Activated CD4-positive, CD25-positive, alpha-beta regulatory T cell (primary cell): ENCODE measurements at places on chromosomes 13 and 19.

DNA sequence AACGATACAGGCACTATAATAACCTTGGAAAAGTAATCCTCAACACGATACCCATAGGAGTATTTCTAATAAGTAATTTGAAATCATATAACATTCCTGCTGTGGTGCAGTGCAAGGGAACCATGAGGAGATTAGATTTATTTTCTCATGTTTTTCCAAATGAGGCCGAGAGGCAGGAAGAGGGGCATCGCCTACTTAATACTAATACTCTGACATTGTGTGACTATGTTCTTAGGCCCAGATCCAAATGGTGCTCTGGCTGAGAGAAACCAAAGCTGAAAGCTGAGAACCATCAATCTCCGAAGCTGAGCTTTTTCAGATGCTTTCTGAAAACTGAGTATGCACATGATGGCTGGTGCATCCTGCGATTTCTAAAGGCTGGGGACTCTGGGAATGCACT, 248.0 kb upstream of the MAB21L1 start:
- DNase-seq, result no peak

- DNase-seq, result no peak
These were observed 35.9 kb downstream of the ELF1 start for GRCh38 chr13:40983259-40983658.

- DNase-seq, result no peak
These were observed 767.7 kb downstream of the LIG4 start for GRCh38 chr13:107447591-107447990.

DNA sequence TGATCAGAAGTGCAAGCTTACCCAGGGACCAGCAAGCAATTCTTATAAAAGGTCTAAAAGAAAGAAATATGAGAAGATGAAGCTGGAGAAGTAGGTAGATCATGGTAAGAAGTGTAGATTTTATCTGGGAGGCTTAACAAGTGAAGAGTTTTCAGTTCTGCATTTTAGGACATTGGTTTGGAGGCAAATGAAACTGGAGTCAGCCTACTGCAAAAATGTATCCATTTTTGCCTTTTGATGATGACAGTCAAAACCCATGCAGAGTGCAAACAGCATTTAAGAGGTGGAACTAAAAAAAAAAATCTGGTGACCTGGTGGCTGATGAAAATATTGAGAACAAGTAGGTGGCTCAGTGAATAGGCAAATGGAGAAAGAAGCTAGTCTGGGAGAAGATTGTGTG, 216.9 kb downstream of the DNAJC15 start:
- no peak for DNase-seq

GRCh38 chr13:20128459-20128931, 32.4 kb downstream of the GJA3 start:
- DNase-seq, result no peak

DNA sequence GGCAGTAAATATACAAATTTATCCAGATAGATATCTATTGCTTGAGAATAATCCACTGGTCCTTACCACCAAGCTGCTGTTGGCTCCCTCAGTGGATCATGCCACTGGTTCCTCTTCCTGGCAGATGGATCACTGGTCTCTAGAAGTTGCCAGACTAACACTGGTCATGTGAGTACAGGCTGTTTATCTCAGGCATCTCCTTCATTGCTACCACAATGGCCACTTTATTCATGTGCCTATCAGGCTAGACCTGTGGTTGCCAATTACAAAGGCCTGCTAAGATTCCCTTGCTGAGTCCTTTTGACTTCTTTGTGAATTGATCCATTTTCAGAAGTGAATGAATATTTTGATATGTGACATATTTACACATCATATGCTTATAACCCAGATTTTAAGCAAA, 1659.5 kb upstream of the PCDH20 start:
- DNase-seq, result no peak

DNA sequence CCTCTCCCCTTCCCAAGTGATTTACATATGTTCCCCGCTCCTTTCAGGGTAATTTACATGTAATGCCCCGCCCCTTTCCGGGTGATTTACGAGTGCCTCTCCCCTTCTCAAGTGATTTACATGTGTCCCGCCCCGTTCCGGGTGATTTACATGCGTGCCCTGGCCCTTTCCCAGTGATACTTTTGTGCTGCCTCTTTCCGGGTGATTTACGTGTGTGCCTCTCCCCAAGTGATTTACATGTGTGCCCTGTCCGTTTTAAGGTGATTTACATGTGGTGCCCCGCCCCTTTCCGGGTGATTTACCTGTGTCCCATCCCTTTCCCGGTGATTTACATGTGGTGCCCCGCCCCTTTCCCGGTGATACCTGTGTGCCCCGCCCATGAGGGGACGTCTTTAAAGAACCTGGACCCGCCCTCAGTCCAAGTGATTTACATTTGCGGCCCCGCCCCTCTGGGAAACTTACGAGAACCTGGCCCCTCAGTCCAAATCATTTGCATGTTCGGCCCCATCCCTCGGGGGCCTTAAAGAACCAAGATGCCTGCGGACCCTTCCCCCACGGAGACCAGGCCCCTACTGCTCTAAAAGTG, 559 bp upstream of the LENG9 start:
- DNase-seq, result peak; percentile 82

- DNase-seq, result no peak
These were observed 8.8 kb upstream of the CYSLTR2 start for GRCh38 chr13:48644951-48645350.

DNA sequence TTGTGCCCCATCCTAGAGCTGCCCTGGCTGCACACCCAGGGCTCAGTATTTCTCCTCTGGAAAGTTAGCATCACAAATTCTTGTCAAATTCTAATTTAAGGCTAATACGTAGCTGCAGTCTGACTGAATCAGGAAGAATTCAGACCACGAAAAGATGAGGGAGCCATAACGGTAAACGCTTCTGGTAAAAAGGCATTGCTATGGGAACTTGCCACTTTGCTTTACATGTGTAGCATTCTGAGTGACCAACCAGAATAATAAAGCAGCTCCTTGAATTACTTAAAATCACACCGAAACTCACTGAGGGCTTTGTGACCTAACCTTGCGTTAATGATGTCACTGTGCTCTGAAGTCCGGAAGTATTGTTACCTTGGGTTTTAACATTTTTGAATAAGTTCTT, 286.6 kb upstream of the TMTC4 start:
- no peak for DNase-seq

- no peak for DNase-seq
These were observed 665.0 kb upstream of the SLITRK6 start for GRCh38 chr13:86464193-86464592.

DNA sequence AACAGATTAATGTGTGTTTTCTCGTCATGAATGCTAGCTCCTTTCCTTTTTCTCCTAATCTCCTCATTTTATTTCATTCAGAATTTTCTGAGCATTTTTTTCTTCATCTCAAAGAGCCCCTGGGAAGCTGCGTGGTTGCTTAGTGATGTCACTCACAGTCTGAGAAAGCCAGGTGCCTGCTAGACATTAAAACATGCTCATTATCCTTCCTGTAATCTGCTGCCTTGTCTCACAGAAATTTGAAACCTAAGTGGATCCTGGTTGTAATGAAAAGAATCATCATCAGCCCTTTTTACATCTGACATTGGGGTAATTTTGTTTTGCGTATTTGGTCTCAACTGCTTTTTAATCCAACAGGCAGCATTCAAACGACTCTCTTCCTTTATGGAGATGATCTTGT, 108.2 kb upstream of the RNF113B start:
- DNase-seq, result no peak

DNA sequence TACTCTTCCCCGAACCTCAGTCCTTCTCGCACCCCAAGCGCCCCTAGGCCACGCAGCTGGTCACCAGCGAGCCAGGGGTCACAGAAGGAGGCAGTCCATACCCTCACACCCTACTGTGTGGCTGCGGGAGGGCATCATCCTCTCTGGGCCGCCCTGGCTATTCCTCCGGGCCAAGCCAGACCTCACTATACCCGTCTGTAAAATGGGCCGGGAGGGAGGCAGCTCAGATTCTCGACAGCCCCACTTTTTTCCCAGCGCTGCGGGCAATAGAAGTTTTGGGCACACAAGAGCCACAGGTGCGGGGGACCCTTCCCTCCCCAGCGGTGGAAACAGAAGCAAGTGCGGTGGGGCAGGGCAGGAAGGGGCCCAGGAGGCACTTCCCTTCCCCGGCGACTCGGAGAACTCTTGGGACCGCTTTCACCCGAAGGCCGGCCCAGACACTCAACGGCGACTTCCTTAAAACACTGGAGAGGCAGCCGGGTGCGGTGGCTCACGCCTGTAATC, 5.6 kb upstream of the ARRDC2 start:
- no peak for DNase-seq

GRCh38 chr19:45450012-45450333, 17.8 kb upstream of the FOSB start:
- no peak for DNase-seq

DNA sequence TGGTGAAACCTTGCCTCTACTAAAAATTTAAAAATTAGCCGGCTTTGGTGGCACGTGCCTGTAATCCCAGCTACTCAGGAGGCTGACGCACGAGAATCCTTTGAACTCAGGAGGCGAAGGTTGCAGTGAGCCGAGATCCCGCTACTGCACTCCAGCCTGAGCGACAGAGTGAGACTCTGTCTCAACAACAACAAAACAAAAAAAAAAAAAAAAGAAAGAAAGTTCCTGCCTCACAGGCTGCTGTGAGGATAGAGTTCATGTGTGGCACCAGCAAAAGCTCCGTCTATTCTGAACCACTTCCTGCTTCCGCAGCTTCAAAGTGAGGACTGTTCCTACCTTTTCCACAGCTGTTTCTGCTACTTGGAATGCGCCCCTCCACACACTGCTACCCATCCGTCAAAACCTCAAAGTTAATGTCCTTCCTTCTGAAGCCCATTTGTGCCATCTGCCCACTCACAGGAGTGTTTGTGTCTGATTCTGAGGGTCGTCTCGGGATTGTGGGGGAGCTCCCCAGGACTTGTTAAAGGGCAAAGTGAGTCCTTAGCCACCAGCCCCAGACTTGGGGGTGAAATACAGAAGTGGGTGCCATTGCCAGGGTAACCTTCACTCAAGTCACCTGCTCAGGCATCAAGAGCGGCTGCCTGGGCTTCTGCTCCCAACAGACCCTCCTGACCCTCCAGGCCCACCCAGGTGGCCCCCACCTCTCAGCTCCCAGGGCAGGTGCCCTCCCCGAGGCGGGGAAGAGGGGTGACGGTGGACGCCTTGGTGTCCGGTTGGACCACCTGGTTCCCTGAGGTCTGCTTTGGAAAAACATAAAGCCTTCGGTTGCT, 2.9 kb downstream of the MFSD12 start:
- no peak for DNase-seq

DNA sequence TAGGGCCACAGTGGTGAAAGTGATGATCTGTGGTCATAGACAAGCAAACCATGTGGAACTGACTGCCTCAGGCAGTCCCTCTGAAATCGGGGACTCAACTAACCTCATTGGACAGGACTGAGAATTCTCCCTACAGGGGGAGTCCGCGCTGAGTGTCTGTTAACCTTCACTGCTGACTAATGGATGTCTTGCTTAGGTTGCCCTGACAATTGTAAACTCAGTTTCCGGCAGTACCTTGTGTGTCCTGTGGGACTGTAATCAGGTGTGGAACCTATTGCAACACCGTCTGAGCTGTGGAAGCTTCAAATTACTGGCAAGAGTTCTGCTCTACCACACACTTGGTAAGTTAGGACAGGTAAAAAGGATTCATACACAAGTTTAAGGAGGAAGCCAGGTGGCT, 21.8 kb downstream of the ZNF77 start:
- no peak for DNase-seq

- no peak for DNase-seq
These were observed 1620.6 kb upstream of the MIR17HG start for GRCh38 chr13:89726690-89727435.

DNA sequence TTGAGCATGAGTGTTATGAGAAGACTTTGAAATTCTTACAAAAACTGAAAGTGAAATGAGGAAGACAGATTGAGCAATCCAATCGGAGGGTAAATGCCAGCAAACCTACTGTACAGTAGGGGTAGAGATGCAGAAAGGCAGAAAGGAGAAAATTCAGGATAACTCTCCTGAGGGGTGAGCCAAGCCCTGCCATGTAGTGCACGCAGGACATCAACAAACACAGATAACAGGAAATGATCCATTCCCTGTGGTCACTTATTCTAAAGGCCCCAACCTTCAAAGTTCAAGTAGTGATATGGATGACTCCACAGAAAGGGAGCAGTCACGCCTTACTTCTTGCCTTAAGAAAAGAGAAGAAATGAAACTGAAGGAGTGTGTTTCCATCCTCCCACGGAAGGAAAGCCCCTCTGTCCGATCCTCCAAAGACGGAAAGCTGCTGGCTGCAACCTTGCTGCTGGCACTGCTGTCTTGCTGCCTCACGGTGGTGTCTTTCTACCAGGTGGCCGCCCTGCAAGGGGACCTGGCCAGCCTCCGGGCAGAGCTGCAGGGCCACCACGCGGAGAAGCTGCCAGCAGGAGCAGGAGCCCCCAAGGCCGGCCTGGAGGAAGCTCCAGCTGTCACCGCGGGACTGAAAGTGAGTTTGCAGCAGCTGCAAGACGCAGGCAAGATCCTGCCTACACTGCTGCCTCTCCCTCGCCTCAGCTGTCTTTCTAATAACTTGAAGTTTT, at the start of gene TNFSF13B:
TSS of gene TNFSF13B (plus strand) at position 118 of the 728 bp plus-strand sequence. CDS start at position 296, 178 bp downstream.
- peak; percentile 8 for DNase-seq

- no peak for DNase-seq
These were observed 213.2 kb upstream of the SOX1 start for GRCh38 chr13:111853721-111854120.

- DNase-seq, result no peak
These were observed 5.7 kb upstream of the SPACA4 start for GRCh38 chr19:48600679-48601417.

GRCh38 chr19:54268936-54269335, 11.9 kb upstream of the LILRB5 start:
- DNase-seq, result no peak

DNA sequence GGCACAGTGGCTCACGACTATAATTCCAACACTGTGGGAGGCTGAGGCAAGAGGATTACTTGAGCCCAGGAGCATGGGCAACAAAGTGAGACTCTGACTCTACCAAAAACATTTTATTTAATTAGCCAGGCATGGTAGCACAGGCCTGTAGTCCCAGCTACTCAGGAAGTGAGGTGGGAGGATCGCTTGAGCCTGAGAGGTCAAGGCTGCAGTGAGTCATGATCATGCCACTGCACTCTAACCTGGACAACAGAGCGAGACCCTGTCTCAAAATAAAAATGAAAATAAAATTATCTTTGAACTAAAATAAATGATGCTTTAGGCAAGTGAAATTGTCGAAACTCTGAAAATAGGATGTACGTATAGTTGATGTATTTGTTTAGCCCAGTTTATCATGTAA, 8.2 kb upstream of the CLN5 start:
- DNase-seq, result no peak
